ENCODE measurements at places on chromosomes 3 and 15.

- DNase-seq, result peak; percentile 44
These were observed 94.1 kb upstream of the STRIT1 start for GRCh38 chr3:155387571-155387970.

- DNase-seq, result no peak
These were observed 15.1 kb downstream of the TM4SF1 start for GRCh38 chr3:149362366-149362765.

GRCh38 chr15:52329987-52330386, 34.4 kb upstream of the MYO5C start:
- DNase-seq, result no peak

- no peak for DNase-seq
These were observed 215.1 kb upstream of the UBE2E1 start for GRCh38 chr3:23590424-23591273.

GRCh38 chr15:60966316-60966715, 262.8 kb downstream of the RORA start:
- peak; percentile 56 for DNase-seq

Measured in fibroblast of mammary gland (primary cell).